Cardiac muscle cell (in vitro differentiated cells and primary cell): ENCODE measurements at places on chromosomes 2 and 18. TPM values are rescaled to one million over a fixed set of nuclear protein-coding genes. Genes with fewer than 3 reads are reported as not detected.

The FEV gene
- not detected in 2 replicates for total RNA-seq

The UGT1A3 gene
- total RNA-seq = not detected in 2 replicates

The AKAIN1 gene
- not detected in 2 replicates for total RNA-seq

GRCh38 chr2:180124273-180125139 lies 117.4 kb upstream of the CWC22 start:
- peak; percentile 80 for DNase-seq

The SERPINB11 gene
- total RNA-seq = not detected in 2 replicates

DNA sequence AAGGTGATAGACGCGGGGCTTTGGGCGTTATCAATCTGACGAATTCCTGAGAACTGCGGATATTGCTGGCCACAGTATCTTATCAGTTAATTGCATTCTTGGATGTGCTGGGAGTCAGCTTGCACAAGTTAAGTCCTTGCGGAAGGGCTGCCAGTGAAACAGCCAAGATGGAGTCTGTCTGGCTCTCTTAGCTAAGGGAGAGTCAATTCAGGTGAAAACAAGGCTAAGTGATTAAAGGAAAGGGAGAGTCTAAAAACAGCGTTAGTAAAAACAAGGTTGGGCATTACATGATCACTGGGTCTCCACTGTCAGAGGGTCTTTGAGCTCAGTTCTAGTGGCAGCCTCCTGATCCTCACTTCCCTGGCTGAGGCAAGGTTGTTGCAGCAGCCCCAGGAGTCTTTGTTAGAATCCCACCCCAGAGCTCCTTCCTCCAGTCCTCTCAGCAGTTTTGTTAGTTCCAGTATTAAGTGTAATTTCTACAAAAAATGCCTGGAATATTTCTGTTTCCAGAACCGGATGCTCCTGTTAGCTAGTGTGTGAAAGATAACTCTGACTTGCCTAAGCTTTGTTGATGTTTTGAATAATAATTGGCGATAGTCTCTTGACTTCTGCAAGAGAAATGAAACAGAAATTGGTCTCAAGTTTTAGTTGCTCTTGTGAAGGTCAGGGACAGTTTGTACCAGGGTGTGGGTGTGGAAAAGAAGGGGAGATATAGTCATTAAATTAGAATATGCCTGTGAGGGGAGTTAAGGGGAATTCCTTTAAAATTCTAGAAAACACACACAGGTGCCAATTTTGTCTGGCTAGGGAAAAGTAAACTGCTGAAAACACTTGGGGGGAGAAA lies 10.6 kb downstream of the CFLAR start:
- no peak for DNase-seq

DNA sequence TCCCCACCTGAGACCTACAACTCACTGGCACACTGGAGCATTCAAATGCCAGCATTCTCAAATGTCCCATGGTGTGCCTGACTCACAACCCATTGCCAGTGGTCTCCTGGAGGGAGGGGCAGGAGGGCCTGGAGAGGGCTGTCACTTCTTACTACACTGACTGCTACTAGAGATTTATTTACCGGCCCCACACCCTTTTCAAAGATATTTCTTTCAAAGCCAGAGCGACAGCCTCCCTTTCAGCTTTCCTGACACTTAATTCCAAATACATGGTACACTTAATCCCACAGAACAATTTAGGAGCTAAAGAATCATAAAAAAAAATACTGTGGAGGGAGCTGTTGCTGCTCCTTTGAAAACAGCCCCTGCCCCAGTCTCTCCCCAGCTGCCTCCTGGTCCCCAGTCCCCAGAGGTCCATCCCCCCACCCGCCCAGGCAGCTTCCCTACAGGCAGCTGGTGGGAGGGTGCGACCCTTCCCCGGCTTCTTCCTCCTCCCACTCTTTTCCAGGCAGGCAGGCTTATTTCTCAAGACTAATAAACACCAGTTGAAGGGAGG lies 129.1 kb upstream of the SMAD2 start:
- DNase-seq = no peak

DNA sequence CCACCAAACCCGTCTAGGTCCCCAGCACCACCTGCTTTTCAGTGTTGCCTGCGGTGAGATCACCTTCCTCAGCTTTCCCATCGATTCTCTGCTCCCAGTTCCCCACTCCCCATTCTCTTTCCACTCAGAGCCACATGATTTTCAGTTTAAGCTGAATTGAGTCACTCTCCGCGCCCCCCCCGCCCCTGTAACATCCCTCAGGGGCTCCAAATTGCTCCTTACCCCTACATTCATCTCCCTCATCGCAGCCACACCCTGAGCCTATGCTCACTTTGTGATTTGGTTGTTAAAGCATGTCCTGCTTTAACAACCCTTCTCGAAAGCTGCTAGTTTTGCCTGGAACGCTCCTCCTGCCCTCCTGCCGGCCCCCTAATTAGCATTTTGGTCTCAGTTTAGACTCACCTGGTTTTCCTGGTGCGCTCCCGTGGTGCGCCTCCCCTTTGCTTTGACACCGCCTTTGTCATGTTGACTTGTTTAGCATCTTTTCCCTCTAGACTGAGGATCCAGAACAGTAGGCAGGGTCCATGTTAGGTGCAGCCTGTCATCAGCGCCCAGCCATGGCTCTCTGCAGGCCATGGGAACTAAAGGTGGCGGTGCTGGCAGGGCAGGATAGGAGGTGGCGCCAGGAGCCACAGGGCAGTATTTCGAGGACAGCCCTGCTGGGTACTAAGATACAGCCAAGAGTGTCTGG lies 60.8 kb downstream of the ST3GAL5 start:
- no peak for DNase-seq

The RASGRP3 gene
- 19.8 and 25.4 TPM in 2 replicates for total RNA-seq

GRCh38 chr18:70576276-70577022 lies 287.6 kb downstream of the SOCS6 start:
- DNase-seq = no peak

GRCh38 chr2:109295781-109296117 lies 166.7 kb downstream of the SH3RF3 start:
- DNase-seq = no peak

DNA sequence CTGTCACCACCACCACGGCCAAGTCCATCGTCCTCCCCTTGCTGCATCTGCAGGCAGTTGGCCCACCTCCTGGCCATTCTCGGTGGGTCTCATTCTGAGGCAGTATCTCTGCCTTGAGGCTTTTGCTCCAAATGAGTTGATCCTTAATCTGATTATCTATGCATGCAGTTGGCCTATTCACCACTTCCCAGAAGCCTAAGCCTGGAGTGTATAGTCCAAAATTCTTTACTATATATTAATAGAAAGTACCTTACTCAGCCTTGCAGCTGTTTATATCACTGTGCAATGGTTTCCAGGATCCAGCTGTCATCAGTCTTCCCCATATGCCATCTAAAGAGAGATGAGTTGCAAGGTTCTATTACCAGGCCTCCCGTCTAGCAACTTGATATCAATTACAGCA lies 292.4 kb downstream of the SS18 start:
- DNase-seq = no peak

- DNase-seq = no peak
These were observed 131.8 kb downstream of the KCNH7 start for GRCh38 chr2:162706770-162707169.

GRCh38 chr2:219175486-219175885 lies 1.2 kb downstream of the CNPPD1 start:
- no peak for DNase-seq

The RANBP2 gene
- 34.8 and 55.8 TPM in 2 replicates for total RNA-seq

The MYO7B gene
- total RNA-seq = 0.06 TPM in 1 of 2 replicates, not detected in the other

The PLCL1 gene
- total RNA-seq = 4.9 and 9.0 TPM in 2 replicates

DNA sequence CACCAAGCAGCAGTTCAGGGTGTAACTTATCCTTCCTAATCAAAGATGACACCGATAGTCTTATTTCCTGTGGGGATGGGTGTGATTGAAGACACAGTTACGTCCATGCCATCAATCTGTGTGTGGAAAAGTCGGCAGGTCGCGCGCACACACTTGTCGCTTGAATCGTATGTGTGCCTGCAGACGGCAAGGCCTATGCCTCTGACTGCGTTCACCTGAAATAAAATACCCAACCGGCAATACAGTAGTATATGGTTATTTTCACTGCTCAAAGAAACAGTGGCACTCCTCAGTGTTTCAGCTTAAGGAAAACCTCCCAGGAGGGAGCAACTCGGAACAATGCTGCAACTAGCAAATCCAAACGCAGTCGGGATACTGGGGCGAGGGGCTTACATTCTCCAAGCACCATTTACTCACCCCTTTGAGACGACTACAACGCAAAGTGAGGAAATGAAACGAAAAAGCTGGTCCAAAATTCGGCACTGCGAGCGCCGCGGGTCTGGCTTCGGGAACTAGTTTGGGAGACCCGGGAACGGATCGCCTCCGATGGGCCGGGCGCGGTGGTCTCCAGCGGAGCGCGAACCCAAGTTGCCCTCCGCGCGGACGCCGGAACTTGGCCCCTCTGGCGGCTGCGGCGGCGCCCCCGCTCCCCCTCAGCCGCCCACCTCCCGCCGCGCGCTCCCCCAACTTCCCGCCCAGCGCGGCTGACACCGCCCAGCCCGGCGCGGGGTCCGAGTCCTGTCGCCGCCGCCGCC lies 675 bp downstream of the PRKD3 start:
- peak; percentile 40 for DNase-seq

DNA sequence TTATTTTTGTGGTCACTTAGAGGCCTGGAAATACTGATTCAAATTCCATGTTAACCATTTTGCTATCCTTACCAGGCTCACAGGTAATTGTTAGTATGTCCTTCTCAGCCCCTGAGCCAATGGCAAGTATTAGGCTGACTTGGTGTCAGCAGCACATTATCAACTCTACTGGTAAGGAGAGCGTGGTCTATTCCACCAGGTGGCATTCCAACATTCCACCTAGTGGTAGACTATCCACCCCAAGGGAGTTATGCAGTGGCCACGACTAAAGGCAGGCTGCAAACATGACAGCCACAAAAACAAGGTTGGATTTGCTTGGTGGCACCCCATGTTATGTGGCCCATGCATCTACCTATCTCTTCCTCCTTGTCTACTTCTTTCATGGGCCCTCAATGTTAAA lies 31.8 kb upstream of the GCC2 start:
- DNase-seq = no peak

The CRYGD gene
- total RNA-seq = not detected in 2 replicates

The NDUFB3 gene
- 111 and 157 TPM in 2 replicates for total RNA-seq

- no peak for DNase-seq
These were observed 43.4 kb downstream of the ZNF516 start for GRCh38 chr18:76451396-76452331.

DNA sequence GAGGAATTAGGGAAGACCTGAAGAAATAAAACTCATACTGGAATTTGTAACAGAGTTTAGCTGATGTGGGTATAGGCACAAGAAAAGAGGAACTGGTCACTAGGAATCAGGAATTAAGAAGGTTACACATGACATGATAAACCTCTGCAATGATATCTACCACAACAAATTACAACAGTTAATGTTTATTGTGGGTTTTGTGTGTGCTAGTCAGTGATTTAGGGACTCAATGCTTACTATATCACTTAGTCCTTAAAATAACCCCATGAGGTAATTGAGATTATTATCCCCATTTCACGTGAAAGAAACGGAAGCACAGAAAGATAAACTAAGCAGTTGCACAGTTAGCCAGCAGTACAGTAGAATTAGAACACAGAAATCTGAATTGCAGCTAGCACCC lies 415.8 kb upstream of the ZEB2 start:
- no peak for DNase-seq

DNA sequence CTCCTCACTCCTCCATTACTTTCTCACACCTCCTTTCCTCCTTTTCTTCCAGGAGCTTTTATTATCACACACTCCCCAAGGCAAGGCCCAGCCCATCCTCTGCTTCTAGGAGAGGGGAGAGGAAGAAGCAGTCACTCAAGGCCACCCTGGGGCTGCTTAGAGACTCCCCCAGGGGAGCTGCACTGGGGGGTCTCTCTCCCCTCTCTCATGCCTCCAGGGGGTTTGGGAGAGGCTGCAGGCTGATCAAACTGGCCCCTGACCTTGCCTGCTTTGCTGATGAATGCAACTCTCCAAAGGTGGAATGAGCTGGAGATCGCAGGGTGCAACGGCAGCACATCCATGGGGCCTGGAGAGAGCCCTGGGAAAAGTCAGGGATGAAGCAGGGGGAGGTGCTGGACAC lies 216.9 kb downstream of the CELF4 start:
- no peak for DNase-seq

The CAPN14 gene
- total RNA-seq = 0.21 and 0.39 TPM in 2 replicates

DNA sequence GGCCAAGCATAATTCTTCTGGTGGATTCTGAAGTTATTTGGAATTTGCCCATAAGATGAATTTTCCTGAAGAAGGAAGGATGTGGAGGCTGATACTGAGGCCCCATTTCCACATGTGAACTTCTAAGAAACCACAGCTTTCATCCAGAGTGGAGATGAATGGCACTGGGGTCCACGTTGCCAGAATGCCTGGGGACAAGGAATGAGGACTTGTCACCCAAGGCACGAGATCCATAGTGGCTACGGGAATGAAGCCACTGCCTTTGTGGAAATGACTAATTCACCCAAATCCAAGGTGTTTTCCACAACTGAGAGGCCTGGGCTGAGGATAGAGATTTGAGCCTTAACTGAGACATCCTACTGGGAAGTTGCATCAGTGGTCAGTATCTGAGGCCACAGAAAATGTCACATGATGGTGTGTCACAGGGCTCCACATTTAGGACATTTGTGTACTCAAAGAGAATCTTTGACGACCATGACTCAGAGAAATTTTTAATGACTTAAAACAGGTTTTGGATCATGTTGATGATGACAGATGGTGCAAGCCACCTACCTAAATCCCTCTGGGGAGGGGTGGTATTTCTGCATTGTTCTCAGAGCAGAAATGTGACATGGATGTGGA lies 286.1 kb downstream of the SOX11 start:
- DNase-seq = no peak

- DNase-seq = peak; percentile 14
These were observed 562 bp downstream of the CENPA start for GRCh38 chr2:26786207-26787028.

The BARD1 gene
- total RNA-seq = 18.0 and 18.8 TPM in 2 replicates
